ENCODE measurements at places on chromosomes 5 and 9. TPM values are rescaled to one million over a fixed set of nuclear protein-coding genes. Genes with fewer than 3 reads are reported as not detected.

NR5A1 gene
- not detected for total RNA-seq

PRDM9 gene
- total RNA-seq = not detected

- peak; percentile 4 for DNase-seq
Observed at GRCh38 chr9:84059936-84060335, 79.3 kb downstream of the RMI1 start.

MOB3B gene
- total RNA-seq = not detected

NRARP gene
- not detected for total RNA-seq

- DNase-seq = no peak
Observed at GRCh38 chr9:81598123-81598497, 91.2 kb downstream of the TLE1 start.

DNA sequence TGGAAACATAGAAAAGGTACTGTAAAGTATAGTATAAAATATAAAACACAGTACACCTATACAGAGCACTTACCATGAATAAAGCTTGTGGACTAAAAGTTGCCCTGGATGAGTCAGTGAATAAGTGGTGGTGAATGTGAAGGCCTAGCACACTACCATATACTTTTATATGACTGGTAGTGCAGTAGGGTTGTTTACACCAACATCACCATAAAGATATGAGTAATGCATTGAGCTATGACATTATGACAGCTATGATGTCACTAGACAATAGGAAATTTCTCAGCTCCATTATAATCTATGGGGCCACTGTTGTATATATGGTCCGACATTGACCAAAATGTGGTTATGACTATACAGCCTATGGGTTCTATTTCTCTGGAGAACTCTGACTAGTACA lies 291.8 kb upstream of the ACTBL2 start:
- DNase-seq = no peak

KCNV2 gene
- total RNA-seq = not detected

DNA sequence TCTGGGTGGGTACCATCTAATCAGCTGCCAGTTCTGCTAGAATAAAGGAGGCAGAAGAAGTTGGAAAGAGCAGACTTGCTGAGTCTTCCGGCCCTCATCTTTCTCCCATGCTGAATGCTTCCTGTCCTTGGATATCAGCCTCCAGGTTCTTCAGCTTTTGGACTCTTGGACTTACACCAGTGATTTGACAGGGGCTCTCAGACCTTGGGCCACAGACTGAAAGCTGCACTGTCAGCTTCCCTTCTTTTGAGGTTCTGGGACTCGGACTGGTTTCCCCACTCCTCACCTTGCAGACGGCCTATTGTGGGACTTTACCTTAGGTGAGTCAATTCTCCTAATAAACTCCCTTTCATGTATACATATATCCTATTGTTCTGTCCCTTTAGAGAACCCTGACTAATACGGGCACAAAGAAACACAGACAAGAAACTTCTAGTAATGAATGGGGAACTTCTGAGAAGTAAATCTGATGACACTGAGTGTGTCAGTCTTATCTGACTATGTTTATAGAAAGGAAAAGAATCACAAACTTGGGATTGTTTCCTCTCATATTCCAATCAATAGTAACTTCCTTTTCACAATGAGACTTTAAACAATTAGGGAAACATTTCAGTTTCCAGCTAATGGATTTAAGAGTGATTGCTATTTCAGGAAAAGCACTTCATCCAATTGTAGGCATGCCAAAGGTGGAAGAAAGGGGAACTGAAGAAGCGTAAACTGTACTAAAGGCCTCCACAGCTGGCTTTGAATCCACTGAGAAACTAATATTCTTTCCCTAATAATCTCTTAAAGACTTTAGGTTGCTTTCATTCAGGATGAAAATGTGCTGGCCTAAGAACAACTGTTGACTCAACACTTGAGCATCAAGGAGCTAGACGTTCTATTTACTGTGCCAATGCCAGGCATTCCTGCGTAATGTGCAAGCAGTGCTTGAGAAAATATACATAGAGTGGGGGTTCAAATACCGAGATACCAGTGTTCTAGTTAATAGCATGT lies 127.9 kb upstream of the PTGER4 start:
- DNase-seq = peak; percentile 96

- DNase-seq = no peak
Observed at GRCh38 chr5:93616538-93617174, 33.6 kb downstream of the NR2F1 start.

DNA sequence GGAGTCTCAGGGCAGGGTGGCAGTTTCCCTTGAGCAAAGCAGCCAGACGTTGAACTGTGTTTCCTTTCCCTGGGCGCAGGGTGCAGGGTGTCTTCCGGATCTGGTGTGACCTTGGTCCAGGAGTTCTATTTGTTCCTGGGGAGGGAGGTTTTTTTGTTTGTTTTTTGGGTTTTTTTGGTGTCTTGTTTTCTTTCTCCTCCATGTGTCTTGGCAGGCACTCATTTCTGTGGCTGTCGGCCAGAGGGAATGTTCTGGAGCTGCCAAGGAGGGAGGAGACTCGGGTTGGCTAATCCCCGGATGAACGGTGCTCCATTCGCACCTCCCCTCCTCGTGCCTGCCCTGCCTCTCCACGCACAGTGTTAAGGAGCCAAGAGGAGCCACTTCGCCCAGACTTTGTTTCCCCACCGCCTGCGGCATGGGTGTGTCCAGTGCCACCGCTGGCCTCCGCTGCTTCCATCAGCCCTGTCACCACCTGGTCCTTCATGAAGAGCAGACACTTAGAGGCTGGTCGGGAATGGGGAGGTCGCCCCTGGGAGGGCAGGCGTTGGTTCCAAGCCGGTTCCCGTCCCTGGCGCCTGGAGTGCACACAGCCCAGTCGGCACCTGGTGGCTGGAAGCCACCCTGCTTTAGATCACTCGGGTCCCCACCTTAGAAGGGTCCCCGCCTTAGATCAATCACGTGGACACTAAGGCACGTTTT lies 3.5 kb upstream of the PHYHD1 start:
- DNase-seq = peak; percentile 71

GRCh38 chr5:139745132-139745799 lies 50.3 kb upstream of the PSD2 start:
- peak; percentile 82 for DNase-seq

- no peak for DNase-seq
Observed at GRCh38 chr9:104833696-104834095, 69.8 kb downstream of the NIPSNAP3B start.

DNA sequence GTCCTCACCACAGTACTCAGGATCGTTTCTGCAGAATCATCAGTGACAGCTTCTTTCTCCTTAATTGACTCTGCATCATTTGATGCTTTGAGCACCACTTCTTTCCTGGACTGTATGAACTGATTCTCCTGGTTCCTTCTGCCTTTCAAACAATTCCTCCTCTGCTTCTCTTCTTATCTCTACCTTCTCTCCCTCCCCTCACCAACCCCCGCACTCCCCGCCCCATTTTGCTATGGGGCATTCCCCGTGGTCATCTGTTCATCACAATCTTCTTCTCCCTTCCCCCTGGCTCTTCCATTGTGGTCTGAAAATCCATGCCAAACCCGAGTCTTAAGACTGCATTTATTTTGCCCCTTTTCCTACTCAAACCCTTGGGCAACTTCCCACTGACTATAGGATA lies 57.9 kb downstream of the FAM78A start:
- DNase-seq = no peak

DNA sequence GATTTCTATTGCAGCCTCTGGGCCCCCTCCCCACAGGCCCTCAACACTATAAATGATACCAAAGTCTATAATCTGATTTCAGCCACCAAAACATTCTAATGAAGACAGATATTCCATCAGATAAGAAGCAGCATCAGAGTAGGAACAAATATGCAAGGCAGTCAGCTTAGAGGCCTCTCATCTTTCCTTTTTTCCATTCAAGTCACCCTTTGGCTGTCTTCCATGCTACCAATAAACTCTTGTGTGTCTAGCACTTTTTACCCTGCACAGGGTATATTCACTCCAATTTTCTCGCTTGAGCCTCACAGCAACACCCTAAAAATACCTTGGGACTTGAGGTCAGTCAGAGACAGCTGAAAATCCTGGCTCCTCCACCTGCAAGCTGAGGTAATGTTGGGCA lies 193.7 kb downstream of the BRINP1 start:
- DNase-seq = no peak

DNA sequence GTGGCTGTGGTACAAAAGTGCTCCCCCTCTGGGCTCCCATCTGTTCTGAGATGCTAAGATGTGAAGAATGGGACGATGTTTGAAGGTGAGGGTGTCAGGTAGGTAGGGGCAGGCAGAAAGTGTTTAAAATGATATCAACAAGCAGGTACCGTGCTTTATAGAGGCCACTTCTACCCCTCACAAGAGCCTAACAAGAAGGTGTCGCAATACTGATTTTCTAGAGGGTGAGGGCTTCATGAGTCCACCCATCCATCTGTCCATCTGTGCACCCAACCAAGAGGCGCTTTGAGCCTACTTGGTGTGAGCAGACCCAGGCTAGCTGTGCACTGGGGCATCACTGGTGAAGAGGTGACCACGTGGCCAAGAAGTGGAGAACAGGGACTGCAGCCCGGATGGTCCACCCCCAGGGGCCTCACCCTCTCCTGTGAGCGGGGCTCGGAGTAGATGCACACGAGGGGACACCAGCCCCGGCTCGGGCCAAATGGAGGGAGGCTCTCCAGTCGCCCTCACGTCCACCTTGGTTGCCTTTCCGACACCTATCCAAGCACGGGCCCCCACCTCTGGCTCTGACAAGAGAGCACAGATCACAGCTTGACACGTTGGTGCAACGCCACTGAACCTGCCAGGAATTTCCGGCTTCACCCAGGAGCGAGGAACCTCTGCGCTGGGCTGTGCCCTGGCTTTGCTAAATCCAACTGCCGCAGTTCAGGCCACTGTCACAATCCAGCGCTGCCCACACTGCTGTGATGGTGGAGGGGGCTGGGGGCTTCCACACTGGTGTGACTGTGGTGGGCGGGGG lies 34.5 kb downstream of the CRB2 start:
- no peak for DNase-seq

CCNI2 gene
- total RNA-seq = 0.06 TPM

- no peak for DNase-seq
Observed at GRCh38 chr5:35815089-35815936, 41.4 kb upstream of the IL7R start.

- no peak for DNase-seq
Observed at GRCh38 chr5:68250661-68251298, 35.2 kb downstream of the PIK3R1 start.
